ENCODE measurements at places on chromosomes 6 and 20. TPM values are rescaled to one million over a fixed set of nuclear protein-coding genes. Genes with fewer than 3 reads are reported as not detected.

GRCh38 chr20:58053391-58054055, 174.9 kb downstream of the ANKRD60 start:
- peak; percentile 49 for DNase-seq

DNA sequence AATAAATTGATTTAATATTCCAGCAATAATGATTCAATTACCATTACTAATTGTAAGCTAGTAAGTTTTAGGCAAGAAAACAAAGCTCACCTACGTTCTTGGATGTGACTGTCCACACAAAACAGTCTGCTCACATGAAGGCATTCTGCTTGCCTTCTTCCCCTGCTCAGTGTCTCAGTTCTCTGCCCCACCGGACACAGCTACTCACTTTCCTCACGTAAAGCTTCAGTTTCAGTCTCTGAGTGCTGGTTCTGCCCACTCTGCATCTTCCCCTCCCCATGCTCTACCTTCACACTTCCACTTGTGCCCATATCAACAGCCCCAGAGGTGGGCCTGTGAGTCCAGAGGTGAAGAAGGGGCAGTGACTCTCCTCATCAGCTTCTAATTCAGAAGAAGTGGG, 73.9 kb upstream of the C6orf118 start:
- DNase-seq: no peak

DNA sequence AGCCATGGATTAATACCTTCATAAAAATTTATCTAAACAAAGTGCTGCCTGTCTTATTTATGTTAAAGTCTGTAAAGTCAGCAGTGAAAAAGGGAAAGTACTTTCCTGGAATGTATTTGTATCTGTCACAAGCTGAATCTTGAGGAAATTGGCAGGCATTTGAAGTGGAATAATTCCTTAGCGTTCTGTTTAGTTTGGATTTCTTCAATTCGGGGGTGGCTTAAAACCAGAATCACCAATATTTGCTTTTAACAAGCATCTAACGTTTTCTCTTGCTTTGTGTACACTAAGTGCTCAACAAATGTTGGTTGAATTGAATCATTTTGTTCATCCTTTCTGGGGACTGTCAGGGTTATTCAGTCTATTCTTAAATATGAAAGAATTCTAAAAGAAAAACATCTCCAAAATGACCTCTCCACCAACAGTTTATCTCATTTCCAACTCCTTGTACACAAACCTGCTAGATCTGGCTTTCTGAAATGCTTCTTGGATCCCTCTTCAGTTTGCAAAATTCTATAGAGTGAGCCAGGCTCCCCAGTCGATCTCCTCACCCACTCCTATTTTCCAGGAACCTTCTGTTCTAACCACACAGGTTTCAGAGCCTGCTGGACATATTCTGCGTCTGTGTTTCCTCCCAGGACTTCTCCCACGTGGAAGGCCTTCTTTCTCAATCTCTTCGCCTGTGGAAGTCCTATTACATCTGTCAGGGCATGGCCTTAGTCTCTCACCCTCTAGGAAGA, 2.0 kb upstream of the NPEPL1 start:
- no peak for DNase-seq

DNA sequence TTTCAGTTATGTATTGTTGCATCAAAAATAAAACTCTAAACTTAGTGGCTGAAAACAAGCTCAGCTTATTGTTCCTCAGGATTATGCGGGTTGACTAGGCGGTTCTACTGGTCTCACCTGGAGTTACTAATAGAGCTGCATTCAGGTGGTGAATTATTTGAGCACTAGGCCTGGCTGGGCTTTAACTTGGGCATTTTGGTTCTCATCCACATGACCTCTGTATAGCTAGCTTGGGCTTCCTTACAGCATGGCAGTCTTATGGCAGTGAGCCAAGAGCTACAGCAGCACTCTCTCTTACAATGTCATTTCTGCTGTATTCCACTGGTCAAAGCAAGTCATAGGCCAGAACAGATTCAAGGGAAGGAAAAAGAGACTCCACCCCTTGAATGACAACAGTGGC, 1.6 kb downstream of the PGBD1 start:
- no peak for DNase-seq

- DNase-seq: no peak
These were observed 67.3 kb upstream of the NT5E start for GRCh38 chr6:85382541-85382940.

- no peak for DNase-seq
These were observed 1.9 kb upstream of the SLC35D3 start for GRCh38 chr6:136920216-136920615.

- DNase-seq: no peak
These were observed 201.0 kb upstream of the CEP162 start for GRCh38 chr6:84428300-84428907.

- DNase-seq: no peak
These were observed 156.8 kb upstream of the MLN start for GRCh38 chr6:33960345-33961313.

GRCh38 chr6:158002249-158002950, 20.7 kb downstream of the SYNJ2 start:
- DNase-seq: peak; percentile 46

- DNase-seq: no peak
These were observed 18.8 kb downstream of the HLA-E start for GRCh38 chr6:30507849-30508827.

DNA sequence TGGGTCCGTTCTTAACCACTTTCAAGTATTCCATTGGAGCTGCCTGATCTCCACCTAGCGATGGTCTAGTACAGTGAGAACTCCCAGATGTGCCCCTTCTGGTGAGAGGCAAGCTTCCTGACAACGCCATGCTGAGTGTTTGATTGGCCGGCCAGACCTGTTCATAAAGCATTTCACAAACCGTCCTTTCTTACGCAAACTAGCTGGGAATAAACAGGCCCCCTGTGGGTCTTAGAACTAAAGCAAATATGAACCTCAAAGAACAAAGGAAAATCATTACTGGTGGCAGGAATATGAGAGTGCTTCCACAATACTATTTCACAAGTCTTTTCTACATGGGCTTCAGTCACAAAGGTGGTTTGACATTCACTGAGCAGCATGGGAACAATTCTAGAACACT, 15.6 kb upstream of the GCNT2 start:
- no peak for DNase-seq

- DNase-seq: no peak
These were observed 94.0 kb upstream of the SLC2A12 start for GRCh38 chr6:134146268-134147033.

GRCh38 chr6:53321701-53322100, 27.0 kb downstream of the ELOVL5 start:
- no peak for DNase-seq

- DNase-seq: no peak
These were observed 37.9 kb upstream of the NEDD9 start for GRCh38 chr6:11270030-11271027.

DNA sequence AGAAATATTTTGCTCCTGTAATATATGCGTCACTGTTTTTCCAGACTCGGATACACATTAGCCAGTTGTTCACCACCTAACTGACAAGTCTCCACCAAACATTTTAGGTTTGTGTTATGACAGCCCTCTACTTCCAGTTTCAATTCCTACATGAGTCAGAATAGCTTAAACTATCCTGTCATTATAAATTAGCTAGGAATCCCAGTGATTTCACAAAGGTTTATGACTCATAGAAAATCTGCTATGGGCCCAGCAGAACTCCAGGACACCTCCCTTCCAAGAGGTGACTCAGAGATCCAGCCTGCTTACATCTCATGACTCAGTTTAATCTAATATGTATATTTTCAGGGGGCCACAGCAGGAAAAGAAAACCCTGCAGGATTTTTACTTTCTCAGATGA, 17.4 kb upstream of the PLCB4 start:
- DNase-seq: no peak

GRCh38 chr6:32971581-32972352, 3.4 kb downstream of the BRD2 start:
- DNase-seq: peak; percentile 99

DNA sequence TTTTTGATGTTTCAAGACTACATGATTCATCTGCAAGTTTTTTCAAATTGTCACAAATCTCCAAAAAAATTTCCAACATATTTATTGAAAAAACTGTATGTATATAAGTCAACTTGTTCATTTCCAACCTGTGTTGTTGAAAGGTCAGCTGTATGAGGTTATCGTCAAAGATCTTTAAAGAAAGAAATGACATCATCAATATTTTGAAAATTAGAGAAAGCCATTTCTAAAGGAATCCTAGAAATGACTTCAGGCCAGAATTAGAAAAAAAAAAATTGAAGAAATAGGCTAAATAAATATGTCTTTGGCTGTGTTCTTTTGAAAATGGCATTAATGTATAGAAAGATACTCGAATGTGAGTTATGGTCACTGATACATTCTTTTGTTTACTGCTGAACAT, 6.8 kb downstream of the RNF146 start:
- DNase-seq: no peak

- DNase-seq: no peak
These were observed 183.1 kb downstream of the MOXD1 start for GRCh38 chr6:132218059-132218696.

- DNase-seq: no peak
These were observed 9.2 kb upstream of the C6orf141 start for GRCh38 chr6:49541210-49541724.

DNA sequence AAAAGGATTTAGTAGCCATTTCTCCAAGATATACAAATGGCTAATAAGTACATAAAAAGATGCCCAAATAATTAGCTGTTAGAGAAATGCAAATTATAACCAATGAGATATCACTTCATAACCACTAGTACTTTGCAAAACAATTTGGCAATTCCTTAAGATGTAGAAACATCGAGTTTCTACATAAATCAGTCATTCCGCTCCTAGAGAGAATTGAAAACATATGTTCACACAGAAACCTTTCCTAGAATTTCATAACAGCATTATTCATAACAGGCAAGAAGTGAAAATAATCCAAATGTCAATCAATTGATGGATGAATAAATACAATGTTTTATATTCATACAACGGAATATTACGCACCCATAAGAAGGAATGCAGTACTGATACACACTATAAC, 20.5 kb upstream of the NT5E start:
- no peak for DNase-seq

GRCh38 chr6:99887066-99887465, 107.0 kb downstream of the MCHR2 start:
- no peak for DNase-seq

The ULBP2 gene
- 13.9 TPM for total RNA-seq

The GDAP1L1 gene
- total RNA-seq: not detected

The MATN4 gene
- 0.10 TPM for total RNA-seq

The ZC2HC1B gene
- total RNA-seq: not detected

The TFAP2A gene
- 26.6 TPM for total RNA-seq

The DNAAF9 gene
- 16.8 TPM for total RNA-seq

The ELMO2 gene
- 52.9 TPM for total RNA-seq

The SIRPG gene
- not detected for total RNA-seq

The RNF217 gene
- total RNA-seq: 54.6 TPM

The SLC16A10 gene
- not detected for total RNA-seq

The ASIP gene
- total RNA-seq: not detected

The CPXM1 gene
- total RNA-seq: 6.3 TPM

The WFDC12 gene
- not detected for total RNA-seq
